GM23338 (cell line): ENCODE measurements at places on chromosomes 1 and 21. TPM values are rescaled to one million over a fixed set of nuclear protein-coding genes. Genes with fewer than 3 reads are reported as not detected.

DNA sequence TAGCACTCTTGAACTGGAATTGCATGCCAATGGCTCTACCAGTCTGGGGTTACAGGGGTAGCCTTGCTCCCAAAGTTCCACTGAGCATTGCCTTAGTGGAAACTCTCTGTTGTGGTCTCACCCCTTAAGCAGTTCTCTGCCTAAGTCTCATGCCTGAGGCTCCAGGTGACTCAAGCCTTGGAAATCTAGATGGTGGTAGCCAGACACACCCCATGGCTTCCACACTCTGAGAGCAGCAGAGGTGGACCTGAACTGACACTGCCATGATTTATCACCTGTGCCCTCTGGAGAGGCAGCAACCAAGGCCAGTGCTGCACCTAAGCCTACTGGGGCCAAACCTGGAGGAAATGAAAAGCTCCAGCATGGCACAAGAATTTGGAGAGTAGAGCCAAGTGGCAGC lies 285.7 kb upstream of the PKN2 start:
- no peak for DNase-seq

DNA sequence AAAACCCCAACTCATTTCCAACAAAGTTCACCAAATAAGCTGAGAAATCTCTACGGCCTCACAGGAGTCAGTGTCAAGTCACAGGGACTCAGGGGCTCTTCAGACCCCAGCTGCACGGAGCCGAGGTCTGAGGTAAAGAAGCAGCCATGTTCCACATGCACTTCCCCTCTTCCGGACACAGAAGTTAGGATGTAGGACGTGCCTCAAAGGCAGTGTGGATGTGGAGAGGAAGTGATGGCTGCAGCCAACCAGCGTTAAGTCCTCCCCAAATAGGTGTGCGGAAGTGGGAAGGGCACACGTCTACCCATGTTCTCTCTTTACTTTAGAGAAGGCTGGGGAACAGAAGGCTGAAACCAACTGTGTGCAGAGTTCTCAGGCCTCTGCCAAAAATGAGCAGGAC lies 14.6 kb upstream of the NCF2 start:
- no peak for DNase-seq

DNA sequence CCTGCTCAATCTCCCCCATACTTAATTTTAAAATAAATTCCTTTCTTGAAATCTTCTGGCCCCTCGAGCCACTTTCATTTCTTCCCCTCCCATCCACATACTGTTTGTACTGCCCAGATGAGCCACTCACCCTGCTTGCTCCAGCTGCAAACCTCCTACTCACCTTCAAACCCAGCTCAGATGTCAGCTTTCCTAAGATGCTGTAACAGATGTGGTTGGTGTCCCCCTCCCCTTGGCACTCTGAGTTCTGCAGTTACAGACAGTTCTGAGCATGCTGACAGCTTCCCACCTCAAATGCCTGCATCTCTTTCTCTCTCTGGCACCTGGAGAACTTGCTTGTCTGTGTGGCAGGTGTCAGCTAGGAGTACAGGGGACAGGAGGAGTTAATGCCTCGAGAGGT lies 106.7 kb downstream of the PTPRU start:
- DNase-seq: no peak

- no peak for DNase-seq
Observed at GRCh38 chr1:41533731-41534080, 49.2 kb upstream of the EDN2 start.

GRCh38 chr1:8367571-8368194 lies 49.8 kb downstream of the SLC45A1 start:
- DNase-seq: no peak

DNA sequence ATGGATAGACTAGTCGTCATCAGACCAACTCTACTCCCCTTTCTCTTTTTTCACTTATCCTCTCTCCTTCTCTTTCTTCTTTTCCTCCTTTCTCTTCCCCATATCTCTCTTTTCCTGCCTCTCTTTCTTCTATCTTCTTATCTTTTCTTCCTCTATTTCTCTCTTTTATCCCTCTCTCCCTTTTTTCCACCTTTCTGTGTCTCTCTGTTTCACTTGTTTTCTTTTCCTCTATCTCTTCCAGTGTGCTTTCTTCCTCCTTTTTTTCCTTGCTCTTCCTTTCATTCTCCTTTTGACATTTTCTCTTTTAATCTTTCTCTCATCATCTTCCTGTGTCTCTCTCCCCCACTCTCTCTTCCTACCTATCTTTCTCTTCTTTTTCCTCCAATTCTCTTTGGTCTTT lies 159.0 kb upstream of the PTGFR start:
- no peak for DNase-seq

DNA sequence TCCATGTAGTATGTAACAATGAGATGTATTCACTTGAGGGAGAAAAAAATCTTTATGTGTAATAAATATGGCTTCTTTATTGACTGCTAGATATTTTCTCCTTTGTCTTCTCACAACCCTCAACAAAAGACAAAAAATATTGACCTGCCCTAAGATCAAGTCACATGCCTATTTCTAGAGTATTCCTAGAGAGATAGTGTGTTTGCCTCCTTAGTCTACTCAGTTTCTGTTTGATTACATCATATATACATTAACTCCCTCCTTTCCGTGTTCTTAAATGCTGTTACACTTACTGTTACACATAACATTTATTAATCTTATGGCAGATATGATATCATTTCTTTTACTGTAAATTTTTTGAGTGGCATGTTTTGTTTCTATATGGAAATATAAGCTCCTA lies 281.6 kb upstream of the RGS18 start:
- no peak for DNase-seq

DNA sequence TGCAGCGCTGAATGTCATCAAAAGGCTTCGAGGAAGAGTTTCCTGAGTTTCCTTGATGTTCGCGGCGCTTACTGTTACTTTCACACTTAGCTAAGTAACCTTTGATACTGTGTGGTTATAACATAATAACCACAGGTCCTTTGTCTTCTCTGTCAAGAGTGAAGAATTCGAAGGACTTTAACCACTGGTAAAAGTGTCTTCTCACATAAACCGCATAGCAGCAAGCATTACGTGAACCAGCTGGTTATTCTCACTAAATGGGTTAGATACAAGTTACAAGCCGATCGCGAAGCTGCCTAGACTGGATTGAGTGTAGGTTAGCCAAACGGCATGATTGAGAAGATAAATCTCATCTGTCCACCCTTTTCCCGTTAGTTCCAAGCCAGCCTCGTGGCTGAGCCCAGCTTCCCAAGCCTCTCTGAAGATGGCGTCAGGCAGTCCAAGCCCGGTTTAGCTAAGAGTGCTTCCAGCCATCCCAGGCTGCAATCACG lies 18.3 kb upstream of the IFNGR2 start:
- no peak for DNase-seq

DNA sequence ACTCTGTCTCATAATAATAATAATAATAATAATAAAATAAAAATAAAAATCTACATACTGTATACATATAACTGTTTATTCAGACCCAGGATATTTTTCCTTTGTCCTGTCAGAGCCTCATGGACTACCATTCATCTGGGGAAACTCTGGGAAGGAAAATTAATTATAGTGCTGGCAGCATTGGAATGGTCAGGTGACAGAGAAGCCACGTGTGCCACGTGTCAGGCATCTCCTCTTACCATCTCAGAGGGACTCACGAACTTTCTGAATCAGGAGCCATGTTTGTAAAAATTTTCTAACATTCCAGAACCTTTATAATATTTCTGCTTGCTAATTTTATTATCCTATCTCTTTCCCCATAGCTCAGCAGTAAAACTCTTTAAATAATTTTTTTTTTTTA lies 97.8 kb upstream of the HNRNPU start:
- DNase-seq: no peak

GRCh38 chr1:151968058-151968457 lies 25.6 kb downstream of the S100A10 start:
- DNase-seq: peak; percentile 80

WDR64 gene
- not detected in 2 replicates for total RNA-seq

GRCh38 chr1:243420946-243421685 lies 165.3 kb downstream of the SDCCAG8 start:
- no peak for DNase-seq

- DNase-seq: no peak
Observed at GRCh38 chr21:42611852-42612251, 41.6 kb upstream of the PDE9A start.

PBX1 gene
- total RNA-seq: 84.2 and 104 TPM in 2 replicates

LCE1A gene
- total RNA-seq: not detected in 2 replicates

- no peak for DNase-seq
Observed at GRCh38 chr1:174324493-174324892, 123.3 kb upstream of the GPR52 start.

- DNase-seq: no peak
Observed at GRCh38 chr1:222557574-222557973, 9.7 kb upstream of the HHIPL2 start.

VANGL2 gene
- 42.8 and 51.3 TPM in 2 replicates for total RNA-seq

- no peak for DNase-seq
Observed at GRCh38 chr1:14468751-14469150, 129.7 kb upstream of the KAZN start.

DNA sequence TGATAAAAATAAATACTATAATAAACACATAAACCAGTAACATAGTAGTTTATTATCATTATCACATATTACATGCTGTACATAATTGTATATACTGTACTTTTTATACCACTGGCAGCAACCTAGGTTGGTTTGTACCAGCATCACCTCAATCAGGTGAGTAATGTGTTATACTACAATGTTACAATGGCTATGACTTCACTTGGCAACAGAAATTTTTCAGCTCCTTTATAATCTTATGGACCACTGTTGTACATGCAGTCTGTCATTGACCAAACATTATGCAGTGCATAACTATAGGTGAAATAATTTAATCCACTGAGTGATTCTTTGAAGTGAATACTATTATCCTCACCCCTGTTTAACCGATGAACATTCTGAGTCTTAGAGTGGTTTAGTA lies 44.5 kb downstream of the TNFSF4 start:
- no peak for DNase-seq

DNA sequence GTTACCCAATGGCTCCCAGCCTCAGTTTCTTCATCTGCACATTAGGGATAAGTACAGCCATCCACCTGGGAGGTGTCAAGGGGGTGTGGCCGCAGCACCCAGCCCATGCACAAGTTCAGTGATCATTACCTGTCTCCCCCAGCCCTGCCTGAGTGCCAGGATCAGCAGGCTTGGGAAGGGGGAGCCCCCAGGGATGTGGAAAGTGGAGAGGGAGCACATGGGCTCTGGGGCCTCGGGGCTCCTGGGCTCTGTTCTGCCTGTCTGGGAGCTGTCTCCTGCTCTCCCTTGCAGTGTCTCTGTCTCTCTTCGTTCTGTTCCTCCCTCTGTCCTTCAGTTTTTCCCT lies 10.8 kb upstream of the PADI1 start:
- DNase-seq: no peak

DNA sequence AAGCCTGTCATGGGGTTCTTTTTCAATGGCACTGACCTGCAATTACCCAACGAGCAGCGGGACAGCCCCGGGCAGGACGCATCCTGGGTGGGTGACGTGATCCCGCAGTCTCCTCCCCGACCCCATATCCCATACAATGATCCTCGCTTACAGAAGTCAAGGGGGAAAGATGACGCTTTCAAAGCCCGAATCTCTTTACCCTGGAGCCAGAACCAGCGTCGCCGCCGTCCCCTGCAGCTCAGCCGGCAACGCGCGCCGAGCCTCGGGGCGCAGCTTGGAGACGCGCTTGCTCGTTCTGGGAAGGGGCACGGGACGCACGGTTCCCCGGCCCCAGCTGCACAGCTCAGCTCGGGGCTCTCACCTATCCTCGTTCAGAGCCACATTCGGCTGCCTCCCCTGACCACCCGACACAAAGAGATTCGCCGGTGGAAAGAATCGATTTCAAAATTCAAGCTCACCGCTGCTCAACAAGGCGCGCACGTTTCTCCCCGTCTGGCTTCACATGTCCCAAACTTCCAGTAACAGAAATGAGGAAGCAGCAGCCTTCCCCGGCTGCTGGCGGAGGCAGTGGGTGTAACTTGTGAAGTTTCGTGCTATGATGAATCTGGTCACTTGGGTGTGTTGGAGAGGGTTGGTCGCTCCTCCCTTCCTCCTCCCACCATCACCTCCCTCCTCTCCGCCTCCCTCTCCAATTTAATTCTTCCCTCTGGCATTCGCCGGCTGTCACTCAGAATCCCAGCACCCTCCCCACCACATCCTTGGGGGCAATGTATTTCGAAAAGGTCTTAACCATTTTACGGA lies at the start of gene TIAM1:
TIAM1 (minus strand) TSS at position 582 of the 801 bp plus-strand sequence. CDS start 77,289 bp downstream, outside the sequence.
- peak; percentile 71 for DNase-seq

GRCh38 chr21:42731264-42732032 lies 78.0 kb downstream of the PDE9A start:
- no peak for DNase-seq

DNA sequence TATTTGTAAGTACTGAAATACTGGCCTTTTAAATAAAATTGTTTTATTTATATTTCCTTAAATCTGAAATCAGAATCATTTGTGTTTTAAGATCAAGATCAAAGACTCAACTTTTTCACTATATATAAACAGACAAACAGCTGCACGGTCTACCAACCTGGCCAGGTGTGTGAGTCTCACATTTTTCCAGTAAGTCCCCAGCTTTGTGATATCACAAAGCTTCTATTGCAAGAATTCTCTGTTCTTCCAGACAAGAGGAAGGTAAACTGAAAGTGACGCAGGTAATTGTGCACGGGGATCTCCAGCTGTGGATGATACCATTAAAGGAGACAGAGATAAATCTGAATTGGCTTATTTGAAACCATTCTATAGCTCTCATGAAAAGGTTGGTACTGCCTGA lies 41.2 kb upstream of the CYP2J2 start:
- no peak for DNase-seq

- no peak for DNase-seq
Observed at GRCh38 chr1:209241487-209241886, 342.0 kb upstream of the CAMK1G start.

DNA sequence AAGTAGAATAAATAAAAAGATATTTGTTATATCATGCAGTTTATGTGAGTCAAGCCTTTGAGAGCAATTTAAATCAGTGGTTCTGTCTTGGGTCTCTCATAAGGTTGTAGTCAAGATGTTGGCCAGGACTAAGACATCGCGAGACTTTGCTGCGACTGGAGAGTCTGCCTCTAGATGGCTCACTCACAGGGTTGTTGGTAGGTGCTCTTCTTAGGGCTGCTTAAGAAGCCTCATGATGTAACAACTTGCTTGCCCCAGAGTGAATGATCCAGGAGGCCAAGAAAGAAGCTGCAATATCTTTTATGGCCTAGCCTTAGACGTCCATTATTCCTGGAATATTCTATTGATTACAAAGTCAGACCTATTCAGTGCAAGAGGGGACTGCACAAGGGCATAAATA lies 73.1 kb upstream of the CACHD1 start:
- DNase-seq: peak; percentile 77

DNA sequence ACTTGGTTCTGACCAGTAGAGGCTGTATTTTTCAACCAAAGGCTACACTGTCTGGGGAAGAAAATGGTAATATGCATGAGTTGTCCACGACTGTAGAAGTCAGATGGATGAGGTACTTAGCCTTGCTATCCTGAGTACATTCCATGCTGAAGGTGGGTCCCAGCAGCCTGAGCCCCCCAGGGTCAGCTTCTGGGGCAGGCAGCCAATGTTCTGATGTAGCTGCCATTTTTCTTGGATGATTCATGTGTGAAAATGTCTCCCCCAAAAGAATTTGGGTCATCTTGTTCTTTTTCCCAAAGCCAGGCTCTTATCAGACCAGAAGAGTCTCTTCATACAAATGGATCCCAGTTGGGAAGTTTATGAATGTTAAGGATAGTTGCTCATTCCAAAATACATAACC lies 172.2 kb upstream of the UBE2U start:
- no peak for DNase-seq
